ENCODE measurements at places on chromosomes 1 and 21. TPM values are rescaled to one million over a fixed set of nuclear protein-coding genes. Genes with fewer than 3 reads are reported as not detected.

TNFRSF18 gene
- total RNA-seq: 4.4 TPM

C8B gene
- not detected for total RNA-seq

VPS72 gene
- total RNA-seq: 17.2 TPM

TMPRSS2 gene
- 19.9 TPM for total RNA-seq

PEX14 gene
- 21.6 TPM for total RNA-seq

RBBP5 gene
- total RNA-seq: 11.3 TPM

APOBEC4 gene
- not detected for total RNA-seq

CYP4A11 gene
- not detected for total RNA-seq

HEYL gene
- total RNA-seq: 8.8 TPM

FBXO44 gene
- 38.3 TPM for total RNA-seq

SPATA45 gene
- not detected for total RNA-seq

GCSAML gene
- total RNA-seq: not detected

S100A1 gene
- not detected for total RNA-seq

SLAMF7 gene
- total RNA-seq: 2.2 TPM

LCA5L gene
- total RNA-seq: not detected

PRELP gene
- total RNA-seq: 128 TPM
